ENCODE measurements at places on chromosomes 3 and 15.

GRCh38 chr15:51313074-51313393 lies 25.4 kb downstream of the CYP19A1 start:
- DNase-seq: no peak

DNA sequence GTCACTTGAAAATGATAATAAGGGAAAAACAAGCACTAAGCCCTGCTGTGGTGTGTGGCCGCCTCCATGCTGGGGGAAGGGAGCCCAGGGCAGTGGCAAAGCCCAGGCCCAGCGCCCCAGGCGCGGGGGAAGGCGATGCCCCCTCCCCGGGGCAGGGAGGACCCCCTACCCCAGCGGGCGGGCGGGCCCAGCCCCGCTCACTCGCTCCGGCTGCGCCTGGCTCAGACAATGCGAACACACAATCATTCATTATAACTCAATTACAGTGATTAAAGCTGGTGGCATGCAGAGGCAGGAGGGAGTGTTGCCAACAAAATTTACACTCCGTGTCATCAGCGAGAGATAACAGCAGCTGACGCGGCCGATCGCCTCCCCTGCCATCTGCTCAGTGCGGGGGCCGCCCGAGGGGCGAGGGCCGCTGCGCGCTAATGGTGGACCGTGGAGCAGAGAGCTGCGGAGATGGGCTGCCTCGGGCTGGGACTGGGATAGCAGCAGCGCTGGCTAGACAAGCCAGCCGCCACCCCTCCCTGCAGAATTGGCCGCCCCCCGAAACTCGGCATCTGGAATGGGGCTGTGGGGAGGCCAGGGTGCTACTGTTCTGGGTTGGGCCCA lies 64.1 kb downstream of the TLE3 start:
- DNase-seq: no peak

DNA sequence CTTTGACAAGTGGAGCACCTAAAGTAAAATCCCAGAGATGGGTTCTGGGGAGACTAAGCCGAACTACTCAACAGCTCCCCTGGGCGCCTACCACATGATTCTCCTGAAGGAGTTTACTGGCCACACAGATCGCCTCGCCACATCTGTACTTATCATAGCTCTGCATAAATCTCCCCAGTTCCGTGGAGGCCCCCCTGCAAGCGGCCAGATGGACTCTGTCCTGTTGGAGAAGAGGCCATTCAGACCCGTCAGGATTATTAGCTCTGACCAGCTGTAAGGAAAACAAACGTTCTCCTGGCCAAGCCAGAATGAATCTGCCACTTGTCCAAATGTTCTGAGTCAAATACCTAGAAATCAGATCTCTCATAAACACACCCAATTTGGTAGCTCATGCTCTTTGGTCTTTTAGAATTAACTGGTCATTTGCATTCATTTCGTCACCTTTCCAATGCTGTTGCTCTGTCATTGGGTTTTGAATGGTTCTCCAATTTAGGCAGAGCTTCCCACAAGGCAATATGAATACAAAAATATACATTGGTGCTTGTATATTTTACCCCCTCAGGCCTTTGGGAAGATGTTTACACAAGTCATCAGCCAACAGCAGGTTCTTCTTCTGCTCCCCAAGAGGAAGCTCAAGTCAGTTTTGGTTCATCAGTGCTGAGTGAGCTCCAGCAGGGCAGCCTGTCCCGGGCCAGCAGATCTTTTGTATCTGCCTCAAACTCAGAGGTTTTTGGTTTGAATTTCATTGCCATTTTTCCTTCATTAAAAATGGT lies 124.5 kb downstream of the THSD4 start:
- no peak for DNase-seq

DNA sequence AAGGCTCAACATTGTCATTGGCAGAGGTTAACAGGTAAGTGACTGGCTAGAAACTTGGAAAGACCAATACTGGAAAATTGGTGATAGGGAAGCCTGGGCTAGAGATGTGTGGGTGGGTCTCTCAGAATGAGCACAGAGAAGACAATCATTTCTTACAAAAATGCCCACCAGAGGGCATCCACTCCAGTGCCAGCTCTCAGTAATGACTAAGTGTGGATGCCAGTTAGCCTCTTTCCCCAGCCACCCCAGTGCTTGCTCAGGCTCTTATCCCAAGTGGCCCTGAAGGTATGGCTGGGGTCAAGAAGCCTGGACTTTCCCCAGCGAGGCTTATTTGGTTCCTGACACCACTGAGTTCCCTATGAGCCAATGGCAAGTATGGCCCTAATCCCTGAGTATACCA lies 115.9 kb upstream of the ST8SIA2 start:
- DNase-seq: peak; percentile 1

All from HL-60 (cell line).